ENCODE measurements at places on chromosomes 7 and 10.

- DNase-seq: no peak
- H3K4me3 ChIP-seq: peak overlapping the region; percentile 93
- peaks cover 4% of the 10 kb centered on the region for H3K4me1 ChIP-seq
- peak overlapping the region; percentile 68 for H3K27ac ChIP-seq
- H3K36me3 ChIP-seq: no peaks in the 10 kb centered on the region
Measured at GRCh38 chr7:96322373-96322695, 436 bp upstream of the SLC25A13 start.

GRCh38 chr10:5413012-5413938, 918 bp downstream of the NET1 start:
- H3K4me3 ChIP-seq: peak overlapping the region; percentile 13
- H3K27ac ChIP-seq: no peak overlapping the region
- no peaks in the 10 kb centered on the region for H3K4me1 ChIP-seq

DNA sequence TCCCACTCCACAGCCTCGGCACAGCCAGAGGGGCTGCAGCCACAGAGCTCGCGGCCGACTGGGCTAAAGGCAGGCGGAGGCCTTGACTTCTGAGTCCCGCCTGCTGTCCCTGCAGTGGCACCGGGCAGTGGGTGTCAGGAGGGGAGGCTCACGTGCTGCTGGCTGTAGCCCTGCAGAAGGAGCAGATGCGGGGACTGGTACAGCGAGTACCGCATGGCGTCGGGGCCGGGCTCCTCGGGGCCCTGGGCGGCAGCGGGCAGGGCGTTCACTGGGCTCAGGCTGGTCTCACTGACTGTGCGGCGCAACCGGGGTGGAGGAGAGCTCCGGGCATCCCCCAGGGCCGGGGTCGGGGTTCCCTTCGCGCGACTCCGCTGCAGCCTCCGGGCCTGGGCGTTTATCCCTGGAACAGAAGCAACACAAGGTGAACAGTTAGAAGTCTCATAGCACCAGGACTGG, 25.6 kb downstream of the PAPOLB start:
- DNase-seq: no peak
- H3K4me3 ChIP-seq: no peak overlapping the region
- H3K4me1 ChIP-seq: no peaks in the 10 kb centered on the region
- no peaks in the 10 kb centered on the region for H3K36me3 ChIP-seq

DNA sequence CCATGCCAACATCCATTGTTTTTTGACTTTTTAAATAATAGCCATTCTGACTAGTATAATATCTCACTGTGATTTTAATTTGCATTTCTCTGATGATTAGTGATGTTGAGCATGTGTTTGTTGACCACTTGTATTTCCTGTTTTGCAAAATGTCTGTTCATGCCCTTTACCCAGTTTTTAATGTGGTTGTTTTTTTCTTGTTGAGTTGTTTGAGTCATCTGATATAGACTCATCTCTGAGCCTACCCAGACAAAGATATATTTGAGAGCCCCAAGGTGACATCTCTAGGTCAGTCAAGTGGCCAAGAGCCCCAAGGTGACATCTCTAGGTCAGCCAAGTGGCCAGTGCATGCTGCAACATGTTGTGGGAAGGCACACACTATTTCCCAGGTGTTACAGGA, 224.7 kb downstream of the HECW1 start:
- H3K27ac ChIP-seq: no peak overlapping the region
- H3K4me1 ChIP-seq: no peaks in the 10 kb centered on the region
- H3K36me3 ChIP-seq: no peaks in the 10 kb centered on the region
- H3K27me3 ChIP-seq: no peaks in the 10 kb centered on the region
- no peak for DNase-seq

GRCh38 chr7:49522111-49522510, 251.3 kb upstream of the VWC2 start:
- no peaks in the 10 kb centered on the region for H3K27me3 ChIP-seq
- no peak for DNase-seq
- H3K4me1 ChIP-seq: no peaks in the 10 kb centered on the region
- no peak overlapping the region for H3K27ac ChIP-seq
- H3K4me3 ChIP-seq: no peak overlapping the region

DNA sequence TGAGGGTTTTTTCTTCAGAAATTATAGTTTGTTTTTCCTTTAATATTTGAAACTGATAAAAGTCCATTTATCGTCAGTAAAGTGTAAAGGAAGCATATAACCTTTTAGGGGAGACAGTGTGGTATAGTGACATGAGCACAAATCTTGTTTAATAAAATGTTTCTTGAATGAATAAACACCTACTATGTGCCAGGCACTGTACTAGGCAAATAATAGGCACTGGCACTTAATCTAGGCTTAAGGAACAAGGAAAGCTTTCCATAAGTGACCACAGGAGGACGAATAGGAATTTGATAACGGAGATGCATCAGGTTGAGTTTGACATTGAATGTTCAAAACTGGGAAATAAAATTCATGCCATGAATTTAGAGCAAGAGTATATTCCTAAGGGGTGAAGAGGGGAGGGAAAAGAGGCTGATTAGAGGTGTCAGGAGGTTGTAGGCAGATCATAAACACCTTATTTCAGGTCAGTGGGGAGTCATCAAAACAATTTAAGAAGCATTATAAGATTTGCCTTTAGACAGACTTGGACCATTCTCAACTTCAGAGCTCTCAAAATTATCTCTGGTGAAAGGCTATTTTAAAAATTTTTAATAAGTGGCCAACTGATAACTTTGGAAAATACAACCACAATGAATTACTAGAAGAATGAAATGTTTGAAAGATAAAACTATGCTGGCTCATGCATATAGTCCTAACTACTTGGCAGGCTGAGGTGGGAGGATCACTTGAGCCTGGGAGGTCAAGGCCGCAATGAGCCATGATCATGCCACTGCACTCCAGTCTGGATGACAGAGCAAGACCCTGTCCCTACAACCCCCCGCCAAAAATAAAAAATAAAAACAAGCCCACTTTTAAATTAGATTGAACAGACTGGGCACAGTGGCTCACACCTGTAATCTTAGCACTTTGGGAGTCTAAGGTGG, 22.4 kb downstream of the RALA start:
- H3K27me3 ChIP-seq: no peaks in the 10 kb centered on the region
- peaks cover 3% of the 10 kb centered on the region for H3K4me1 ChIP-seq
- peaks cover 3% of the 10 kb centered on the region for H3K36me3 ChIP-seq
- no peak overlapping the region for H3K27ac ChIP-seq
- no peak for DNase-seq

DNA sequence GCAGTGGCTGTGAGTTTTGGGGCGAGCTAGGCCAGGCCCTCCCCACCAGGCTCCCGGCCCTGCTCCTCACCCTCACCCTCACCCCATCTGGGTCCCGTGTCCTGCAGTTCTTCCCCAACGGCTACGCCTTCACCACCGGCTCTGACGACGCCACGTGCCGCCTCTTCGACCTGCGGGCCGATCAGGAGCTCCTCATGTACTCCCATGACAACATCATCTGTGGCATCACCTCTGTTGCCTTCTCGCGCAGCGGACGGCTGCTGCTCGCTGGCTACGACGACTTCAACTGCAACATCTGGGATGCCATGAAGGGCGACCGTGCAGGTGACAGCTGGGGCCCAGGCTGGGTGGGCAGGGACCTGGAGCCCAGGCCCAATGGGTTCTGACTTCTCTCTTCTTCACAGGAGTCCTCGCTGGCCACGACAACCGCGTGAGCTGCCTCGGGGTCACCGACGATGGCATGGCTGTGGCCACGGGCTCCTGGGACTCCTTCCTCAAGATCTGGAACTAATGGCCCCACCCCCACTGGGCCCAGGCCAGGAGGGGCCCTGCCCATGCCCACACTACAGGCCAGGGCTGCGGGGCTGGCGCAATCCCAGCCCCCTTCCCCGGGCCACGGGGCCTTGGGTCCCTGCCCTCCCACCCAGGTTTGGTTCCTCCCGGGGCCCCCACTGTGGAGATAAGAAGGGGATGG, 4.9 kb downstream of the GNB2 start:
- no peak for DNase-seq
- no peak overlapping the region for H3K4me3 ChIP-seq

DNA sequence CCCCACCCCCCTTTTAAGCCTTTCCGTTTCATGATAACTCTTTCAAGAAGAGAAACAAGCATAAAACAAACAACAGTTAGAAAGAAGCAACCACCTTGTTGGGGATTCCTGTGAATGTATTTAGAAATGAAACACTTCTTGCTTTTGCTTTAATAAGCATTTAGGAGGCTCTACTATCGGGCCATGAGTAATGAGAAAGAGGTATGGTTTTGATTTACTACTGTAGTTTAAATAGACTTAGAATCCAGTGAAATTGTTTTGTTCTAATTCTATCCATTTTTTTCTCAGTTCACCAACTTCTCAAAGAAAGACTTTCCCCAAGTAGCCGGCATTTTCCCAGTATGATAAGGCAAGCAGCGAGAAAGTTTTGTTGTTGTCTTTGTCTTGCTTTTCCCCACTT, 168.7 kb upstream of the HABP2 start:
- no peaks in the 10 kb centered on the region for H3K27me3 ChIP-seq
- H3K4me1 ChIP-seq: peaks cover 6% of the 10 kb centered on the region
- no peaks in the 10 kb centered on the region for H3K36me3 ChIP-seq
- H3K27ac ChIP-seq: no peak overlapping the region
- no peak overlapping the region for H3K4me3 ChIP-seq

GRCh38 chr7:50153148-50153547, 60.1 kb upstream of the ZPBP start:
- no peak overlapping the region for H3K27ac ChIP-seq
- DNase-seq: no peak
- H3K4me1 ChIP-seq: peaks cover 18% of the 10 kb centered on the region
- H3K36me3 ChIP-seq: no peaks in the 10 kb centered on the region
- H3K4me3 ChIP-seq: no peak overlapping the region
- H3K27me3 ChIP-seq: no peaks in the 10 kb centered on the region

DNA sequence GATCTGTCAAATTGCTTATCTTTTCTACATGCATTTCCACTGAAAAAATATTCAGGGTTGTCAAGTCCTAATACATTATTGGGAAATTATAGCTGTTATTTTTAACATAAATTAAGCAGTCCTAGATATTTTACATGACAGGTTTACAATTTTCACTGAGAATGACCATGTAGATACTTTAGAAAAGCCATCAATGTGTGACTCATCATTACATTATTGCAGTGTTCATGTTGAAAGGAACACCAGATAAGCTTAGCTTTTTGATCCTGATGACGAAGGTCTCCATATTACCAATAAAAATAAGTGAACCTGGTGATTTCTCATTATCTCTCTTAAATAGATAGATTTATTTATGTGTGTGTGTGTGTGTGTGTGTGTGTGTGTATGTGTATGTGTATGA, 529.5 kb upstream of the PCDH15 start:
- H3K27me3 ChIP-seq: no peaks in the 10 kb centered on the region
- no peaks in the 10 kb centered on the region for H3K36me3 ChIP-seq
- H3K4me3 ChIP-seq: no peak overlapping the region
- H3K4me1 ChIP-seq: no peaks in the 10 kb centered on the region
- DNase-seq: no peak

DNA sequence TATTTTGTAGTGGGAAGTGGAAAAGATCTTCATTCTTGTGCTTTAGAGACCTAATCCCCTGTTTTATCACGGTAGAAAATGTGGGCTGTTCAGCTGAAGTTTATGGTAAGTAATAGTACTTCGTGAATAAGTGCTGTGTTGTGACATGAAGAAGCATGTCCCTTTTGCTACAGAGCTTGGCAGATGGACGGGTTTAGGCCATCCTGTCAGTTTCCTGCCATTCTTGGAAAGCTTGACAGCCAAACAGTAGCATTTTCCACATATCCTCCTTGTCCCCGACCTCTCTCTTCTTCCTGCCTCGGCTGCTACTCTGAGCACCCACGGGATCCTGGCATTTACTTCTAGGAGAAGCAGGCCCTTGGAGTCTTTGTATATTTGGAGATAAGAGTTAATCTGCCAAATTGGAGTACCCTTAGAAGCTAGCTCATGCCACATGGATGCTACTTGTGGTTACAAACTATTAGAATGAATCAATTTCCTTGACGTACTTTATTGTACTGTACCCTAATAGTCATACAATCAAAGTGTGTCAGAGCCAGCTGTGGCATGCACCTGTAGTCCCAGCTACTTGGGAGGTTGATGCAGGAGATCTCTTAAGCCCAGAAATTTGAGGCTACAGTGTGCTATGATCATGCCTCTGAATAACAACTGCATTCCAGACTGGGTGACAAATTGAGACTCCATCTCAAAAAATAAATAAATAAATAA, 39.2 kb downstream of the PNLIPRP3 start:
- no peaks in the 10 kb centered on the region for H3K36me3 ChIP-seq
- no peaks in the 10 kb centered on the region for H3K27me3 ChIP-seq
- no peaks in the 10 kb centered on the region for H3K4me1 ChIP-seq
- H3K4me3 ChIP-seq: no peak overlapping the region

- peaks cover 27% of the 10 kb centered on the region for H3K4me1 ChIP-seq
- H3K27me3 ChIP-seq: no peaks in the 10 kb centered on the region
- DNase-seq: no peak
- peaks cover 46% of the 10 kb centered on the region for H3K36me3 ChIP-seq
- peak overlapping the region; percentile 83 for H3K27ac ChIP-seq
Measured at GRCh38 chr10:79349072-79349491, 1.8 kb downstream of the PPIF start.

DNA sequence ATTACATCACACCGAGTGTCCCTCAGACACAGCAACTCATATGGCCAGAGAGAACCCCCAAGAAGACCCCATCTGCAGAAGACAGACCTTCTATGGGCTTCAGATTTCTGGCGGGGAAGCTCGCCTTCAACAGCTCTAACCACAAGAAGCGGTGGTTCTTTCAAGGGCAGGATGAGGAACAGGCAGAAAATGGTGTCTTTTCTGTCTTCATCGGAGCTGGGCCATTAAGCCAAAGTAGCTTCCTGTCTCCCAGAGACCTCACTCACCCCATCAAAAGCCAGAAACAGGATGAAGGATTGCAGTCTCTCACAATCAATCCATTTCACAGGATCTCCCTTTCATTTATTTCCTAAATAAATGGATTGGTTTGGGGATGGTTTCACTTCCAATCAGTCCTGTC, 149.1 kb downstream of the HERPUD2 start:
- no peak overlapping the region for H3K27ac ChIP-seq
- no peak overlapping the region for H3K4me3 ChIP-seq
- H3K4me1 ChIP-seq: no peaks in the 10 kb centered on the region
- H3K27me3 ChIP-seq: no peaks in the 10 kb centered on the region

GRCh38 chr7:139661903-139662302, 115.9 kb downstream of the HIPK2 start:
- H3K36me3 ChIP-seq: no peaks in the 10 kb centered on the region
- no peak for DNase-seq
- H3K4me1 ChIP-seq: no peaks in the 10 kb centered on the region
- H3K4me3 ChIP-seq: no peak overlapping the region
- no peak overlapping the region for H3K27ac ChIP-seq

DNA sequence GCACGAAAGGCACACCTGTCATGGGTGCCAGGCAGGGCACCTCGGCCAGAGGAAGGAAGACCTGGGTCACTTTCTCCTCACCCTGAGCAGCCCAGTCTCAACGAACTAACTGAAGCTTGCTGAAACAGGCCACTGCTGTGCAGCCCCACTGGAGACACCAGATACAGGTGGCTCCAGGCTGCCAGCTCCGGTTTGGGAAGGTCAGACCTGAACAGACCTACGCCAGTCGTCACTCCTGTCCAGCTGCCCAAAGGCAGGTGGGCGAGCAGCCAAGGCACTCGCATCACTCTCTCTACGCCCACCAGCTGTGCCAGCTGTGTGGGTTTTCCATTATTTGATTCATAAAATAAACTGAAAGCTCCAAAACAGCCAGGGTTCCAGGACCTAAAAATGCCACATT, 256.1 kb downstream of the ZMYND11 start:
- DNase-seq: no peak
- peaks cover 8% of the 10 kb centered on the region for H3K36me3 ChIP-seq
- H3K4me3 ChIP-seq: no peak overlapping the region
- H3K4me1 ChIP-seq: no peaks in the 10 kb centered on the region
- no peaks in the 10 kb centered on the region for H3K27me3 ChIP-seq

All from effector memory CD4-positive, alpha-beta T cell (primary cell).